ENCODE measurements at places on chromosomes 6 and 20. TPM values are rescaled to one million over a fixed set of nuclear protein-coding genes. Genes with fewer than 3 reads are reported as not detected.
A peak's percentile ranks its signal among the peaks of the same experiment; 100 is the strongest.

The ABHD16B gene
- total RNA-seq: not detected

The CYP39A1 gene
- 5.2 TPM for total RNA-seq

The VNN1 gene
- under 0.01 TPM for total RNA-seq

The ECT2L gene
- under 0.01 TPM for total RNA-seq

The FAM229B gene
- 3.4 TPM for total RNA-seq

The MAS1 gene
- total RNA-seq: not detected

The SLC17A9 gene
- total RNA-seq: 0.67 TPM

GRCh38 chr6:164124986-164125385 is 710.5 kb downstream of the QKI start:
- DNase-seq: no peak

DNA sequence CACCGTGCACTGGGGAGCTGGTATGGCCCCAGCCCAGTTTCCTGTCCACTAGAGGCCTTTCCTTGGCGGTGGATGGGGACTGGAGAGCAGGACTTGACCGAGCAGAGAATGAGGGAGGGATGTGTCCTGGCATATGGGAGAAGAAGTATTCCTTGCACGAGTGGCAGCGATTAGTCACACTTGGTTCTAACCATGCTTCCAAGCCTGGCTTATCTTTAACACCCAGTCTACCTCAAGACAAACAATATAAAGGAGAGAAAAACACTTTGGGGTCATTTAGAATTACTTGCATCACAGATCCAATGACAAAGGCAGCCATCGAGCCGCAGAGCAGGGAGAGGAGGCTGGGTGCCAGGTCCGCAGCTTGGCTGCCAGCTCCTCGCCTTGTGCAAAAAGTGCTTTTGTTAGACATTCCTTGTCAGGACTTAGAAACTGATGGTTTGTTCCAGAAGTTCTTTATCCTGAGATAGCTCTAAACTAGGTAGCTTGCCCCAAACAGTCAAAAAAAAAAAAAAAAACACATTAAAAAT is 214.9 kb upstream of the GMDS start:
- DNase-seq: no peak

DNA sequence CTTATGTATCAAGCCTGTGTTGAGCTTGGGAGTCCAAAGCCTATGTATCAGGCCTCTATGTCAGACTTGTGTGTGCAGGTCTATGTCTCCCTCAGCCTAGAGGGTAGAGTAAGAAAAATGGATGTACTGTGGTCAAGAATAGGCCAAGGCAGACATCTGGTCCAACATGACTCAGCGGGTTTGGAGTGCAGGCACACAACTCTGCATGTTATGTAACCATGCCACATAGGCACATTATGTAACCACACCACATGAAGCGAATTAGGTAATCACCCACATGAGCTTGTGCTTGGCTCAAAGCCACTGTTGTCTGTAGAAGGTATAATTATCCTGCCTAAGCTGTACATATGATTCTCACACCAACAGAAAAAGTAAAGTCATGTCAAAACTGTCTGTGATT is 1190.5 kb upstream of the EYS start:
- peak; percentile 77 for DNase-seq

- peak; percentile 76 for DNase-seq
These were observed 61.8 kb upstream of the ADGRF1 start for GRCh38 chr6:47103931-47104330.

DNA sequence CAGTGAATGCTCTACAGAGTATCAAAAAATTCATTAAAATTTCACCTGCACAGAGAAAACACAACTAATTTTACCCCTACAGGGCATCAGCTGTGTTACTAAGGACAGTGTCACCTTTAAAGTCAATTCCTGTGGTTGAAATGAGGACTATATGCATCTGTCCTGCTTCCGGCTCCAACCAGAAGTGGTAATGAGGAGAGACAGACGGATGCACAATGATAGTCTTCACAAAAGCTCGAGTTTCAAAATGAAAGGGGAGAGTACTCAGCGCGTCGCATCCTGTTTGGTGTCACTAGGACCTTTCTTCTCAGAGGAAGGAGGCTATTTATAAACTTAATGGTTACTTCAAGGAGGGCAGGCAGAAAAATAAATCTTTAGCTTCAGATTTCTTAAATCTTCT is 86.5 kb downstream of the LYRM4 start:
- no peak for DNase-seq

DNA sequence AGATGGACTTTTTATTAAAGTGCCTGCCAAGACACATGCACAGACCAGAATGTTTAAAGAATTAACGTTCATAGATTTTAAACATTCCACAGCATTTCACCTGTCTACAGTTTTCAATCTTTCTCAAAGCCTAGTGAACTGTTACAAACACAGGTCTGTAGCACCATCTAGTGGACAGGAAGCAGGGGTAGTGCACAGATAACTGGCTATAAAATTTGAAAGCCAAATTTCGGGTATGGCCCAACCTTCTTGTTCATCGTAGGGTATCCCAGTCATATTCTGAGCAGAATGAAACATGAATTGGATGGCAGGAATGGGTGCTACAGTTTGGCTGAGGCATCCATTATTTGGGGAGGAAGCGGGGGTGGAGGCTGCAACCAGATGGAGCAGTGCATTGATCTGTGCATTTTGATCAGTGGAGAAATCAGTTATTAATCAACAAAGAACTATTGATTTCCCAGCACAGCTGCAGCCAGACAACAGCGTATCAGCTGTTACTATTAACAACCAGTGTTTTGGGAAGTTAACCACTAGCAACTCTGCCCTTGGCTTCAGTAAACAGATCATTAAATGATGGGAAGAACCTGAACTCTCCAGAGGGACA is 56.1 kb upstream of the B3GAT2 start:
- DNase-seq: peak; percentile 50

DNA sequence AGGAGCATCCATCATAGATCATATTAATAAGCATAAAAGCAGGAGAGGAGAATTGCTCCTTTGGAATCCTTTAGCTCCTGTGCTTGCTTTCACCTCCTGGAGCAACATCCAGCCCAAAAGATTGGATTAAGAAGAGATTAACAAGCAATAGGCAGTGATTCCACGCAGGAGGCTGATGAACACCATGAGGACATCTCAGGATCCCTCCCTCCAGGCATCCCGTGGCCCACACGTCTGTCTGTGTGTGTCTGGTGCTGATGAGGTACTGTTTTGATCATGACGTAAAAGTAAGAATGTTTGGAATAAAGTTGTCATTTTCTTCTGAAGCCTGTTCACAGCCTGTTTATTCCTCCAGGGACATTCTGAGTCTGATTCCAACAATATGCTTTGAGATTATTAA is 185.5 kb upstream of the MYLIP start:
- no peak for DNase-seq

DNA sequence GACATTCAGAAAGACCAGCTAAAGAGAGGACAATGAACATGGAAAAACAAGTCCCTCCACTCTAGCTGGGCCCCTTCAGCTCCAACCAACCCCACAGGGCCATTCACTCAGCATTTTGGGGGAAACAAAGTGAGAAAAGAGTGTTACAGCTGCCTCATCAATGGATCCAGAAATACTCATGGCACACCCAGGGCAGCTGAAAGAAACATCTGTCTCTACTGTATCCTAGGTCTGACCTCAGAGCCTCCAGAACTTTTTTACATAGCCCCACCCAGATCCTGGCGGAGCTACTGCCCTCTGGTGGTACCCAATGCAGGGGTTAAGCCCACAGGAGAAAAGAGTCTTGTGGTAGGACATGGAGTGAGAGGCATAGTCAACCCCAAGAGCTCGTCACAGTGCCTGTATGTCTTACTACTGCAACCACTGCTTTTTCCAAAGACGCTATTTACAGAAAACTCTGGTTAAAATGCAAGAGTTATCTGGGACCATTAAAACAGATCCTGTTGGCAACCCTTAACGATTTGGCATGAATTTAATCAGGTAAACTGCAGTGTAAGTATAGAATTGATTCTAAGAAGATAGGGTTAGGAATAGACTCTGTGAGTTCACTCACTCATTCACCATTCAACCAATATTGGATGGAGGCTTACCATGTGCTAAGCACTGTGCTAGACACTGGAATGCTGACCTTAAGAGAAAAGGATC is 37.4 kb upstream of the FAM83C start:
- DNase-seq: peak; percentile 31

GRCh38 chr6:38937839-38938613 is 110.6 kb upstream of the GLP1R start:
- DNase-seq: no peak

GRCh38 chr20:1815502-1816085 is 79.6 kb upstream of the SIRPA start:
- no peak for DNase-seq

GRCh38 chr6:111669326-111669725 is 63.6 kb upstream of the TRAF3IP2 start:
- no peak for DNase-seq

DNA sequence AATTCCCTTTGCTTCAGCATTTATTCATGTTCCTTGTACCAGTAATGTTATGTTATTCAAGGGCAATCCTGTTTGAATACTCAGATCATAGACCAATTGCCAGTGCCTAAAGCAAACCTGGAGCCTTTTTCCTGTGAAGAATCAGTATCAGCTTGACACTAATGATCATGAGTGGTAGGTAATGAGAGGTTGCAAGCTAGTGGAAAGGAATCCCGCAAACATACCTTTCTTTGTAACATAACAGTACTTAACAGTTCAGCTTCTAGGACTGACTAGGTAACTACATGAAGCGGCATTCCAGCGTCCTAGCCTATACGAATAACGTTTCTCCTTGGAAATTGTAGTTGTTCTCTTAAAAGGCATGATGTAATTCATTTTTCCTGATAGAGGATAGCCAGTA is 253.7 kb downstream of the TMEM242 start:
- no peak for DNase-seq

- peak; percentile 50 for DNase-seq
These were observed 126.6 kb upstream of the CCDC28A start for GRCh38 chr6:138647006-138647405.
